T-cell (primary cell): ENCODE measurements at places on chromosomes 12 and 14.

DNA sequence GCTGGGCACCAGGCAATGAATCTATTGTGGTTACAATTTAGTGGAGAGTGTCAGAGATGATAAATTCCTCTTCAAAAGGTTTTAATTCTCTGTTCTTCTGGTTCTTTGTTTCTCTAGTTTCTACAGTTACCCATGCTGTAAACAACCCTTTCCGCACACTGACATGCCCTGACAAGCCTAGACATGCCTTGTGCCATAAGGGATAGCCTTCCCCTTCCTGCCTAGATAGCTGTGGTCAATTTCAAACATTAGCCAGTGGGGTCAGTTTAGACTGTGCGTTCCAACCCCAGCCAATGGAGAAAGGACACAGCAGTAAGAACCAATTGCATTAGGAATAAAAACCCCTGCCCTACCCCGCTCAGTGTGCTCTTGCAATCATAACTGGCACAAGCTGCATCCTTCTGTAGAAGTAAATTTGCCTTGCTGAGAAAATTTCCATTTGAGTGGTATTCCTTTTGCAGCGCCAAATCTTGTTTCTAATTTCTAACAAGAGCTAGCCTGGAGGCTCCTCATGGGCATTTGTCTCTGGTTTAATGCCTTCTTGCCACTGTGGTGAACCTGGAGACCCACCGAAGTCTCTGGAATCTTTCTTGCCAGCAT, 6.4 kb downstream of the EDDM3A start:
- DNase-seq, result no peak

DNA sequence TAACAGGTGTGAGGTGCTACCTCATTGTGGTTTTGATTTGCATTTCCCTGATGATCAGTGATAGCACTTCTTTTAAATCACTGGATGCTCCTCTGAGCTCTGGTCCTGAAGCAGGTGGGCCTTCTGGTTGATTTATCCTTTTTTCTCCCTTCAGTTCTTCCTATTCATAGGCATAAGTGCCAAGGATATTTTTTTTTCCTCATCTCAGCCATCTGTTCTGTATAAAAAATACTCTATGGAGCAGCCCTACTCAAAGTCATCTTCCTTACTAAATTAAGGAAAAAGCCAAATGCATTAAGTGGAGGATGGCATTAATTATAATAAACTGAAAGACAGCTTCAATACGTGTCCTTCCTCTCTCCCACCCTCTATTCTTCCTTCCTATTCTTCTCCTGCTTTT, 18.4 kb downstream of the SPIC start:
- DNase-seq, result no peak

- no peak for DNase-seq
Measured at GRCh38 chr12:6921996-6922946, 5.5 kb upstream of the ATN1 start.

GRCh38 chr12:132062481-132062880, 81.6 kb downstream of the DDX51 start:
- DNase-seq, result no peak

GRCh38 chr12:80293759-80294158, 150.3 kb upstream of the PTPRQ start:
- no peak for DNase-seq

DNA sequence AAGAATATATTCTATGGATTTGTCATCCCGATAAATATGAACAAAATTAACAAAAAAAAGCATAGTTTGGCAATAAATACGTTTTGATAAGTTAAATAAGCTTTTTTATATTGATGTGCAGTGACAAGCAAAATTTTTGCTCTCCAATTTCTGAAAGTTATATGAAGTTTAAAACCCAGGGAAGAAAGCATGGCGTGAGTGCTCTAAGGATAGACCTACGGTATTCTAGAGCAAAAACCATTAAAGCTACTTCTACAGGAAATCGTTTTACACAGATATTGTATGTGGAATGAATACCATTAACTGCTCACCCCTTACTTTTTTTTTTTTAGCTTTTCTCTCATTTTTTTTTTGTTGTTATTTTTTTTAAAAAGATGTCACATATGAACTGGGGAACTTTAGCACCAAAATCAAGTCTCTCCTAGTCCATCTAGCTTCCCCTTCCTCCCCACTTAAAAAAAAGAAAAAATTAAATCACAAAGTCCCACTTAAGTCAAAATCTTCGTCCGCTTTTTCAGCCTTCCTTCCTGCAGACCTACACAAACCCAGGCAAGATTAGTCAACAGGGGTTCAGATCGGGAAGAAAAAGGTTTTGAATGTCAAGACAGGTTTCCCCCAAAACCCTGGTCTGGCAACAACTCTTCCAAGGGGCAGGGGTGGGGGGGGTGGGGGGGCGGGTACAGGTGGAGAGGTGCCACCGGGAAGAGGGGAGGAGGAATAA, 4.4 kb downstream of the ZFP36L1 start:
- no peak for DNase-seq

GRCh38 chr14:57725399-57726077, 140.4 kb downstream of the SLC35F4 start:
- DNase-seq, result no peak

- DNase-seq, result no peak
Measured at GRCh38 chr12:130164936-130165335, 2.7 kb downstream of the FZD10 start.

DNA sequence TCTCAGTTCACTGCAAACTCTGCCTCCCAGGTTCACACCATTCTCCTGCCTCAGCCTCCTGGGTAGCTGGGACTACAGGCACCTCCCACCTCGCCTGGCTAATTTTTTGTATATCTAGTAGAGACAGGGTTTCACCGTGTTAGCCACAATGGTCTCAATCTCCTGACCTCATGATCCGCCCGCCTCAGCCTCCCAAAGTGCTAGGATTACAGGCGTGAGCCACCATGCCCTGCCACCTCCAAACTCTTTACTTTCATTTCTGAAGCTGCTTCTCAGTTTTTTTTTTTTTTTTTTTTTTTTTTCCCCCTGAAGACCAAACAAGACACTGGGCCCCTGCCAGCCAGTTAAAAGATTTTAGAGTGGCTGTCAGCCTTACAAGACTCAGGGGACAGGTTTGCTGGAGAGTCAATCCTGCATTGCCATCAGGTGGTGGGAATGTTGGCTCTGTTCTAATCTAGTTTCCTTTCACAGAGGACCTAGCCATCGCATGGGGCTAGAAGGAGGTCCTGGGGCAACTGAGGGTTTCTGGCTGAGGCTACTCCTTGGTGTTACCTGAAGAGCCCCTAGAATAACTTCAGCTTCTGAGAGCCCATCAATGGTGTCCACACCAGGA, 37.4 kb upstream of the HIGD1C start:
- no peak for DNase-seq

- no peak for DNase-seq
Measured at GRCh38 chr12:98074286-98074685, 441.1 kb upstream of the TMPO start.

DNA sequence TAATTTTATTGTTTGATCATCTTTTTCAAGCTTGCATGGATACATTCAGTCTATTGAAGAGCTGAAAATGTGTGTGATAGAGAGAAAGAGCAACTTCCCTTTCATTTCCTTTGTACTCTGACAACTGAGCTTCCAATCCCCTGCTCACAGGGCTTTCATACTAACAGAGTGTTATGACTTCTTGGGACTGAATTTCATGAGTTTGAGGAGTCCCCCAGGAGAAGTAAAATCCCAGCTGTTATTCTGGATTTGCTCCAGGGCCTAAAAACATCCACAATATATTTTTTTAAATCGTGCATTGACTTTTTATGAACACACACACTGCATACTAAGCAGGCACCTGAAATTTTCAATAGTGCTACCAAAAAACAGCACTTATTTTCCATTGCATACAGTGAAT, 195.8 kb upstream of the CAND1 start:
- no peak for DNase-seq

- no peak for DNase-seq
Measured at GRCh38 chr14:33859306-33859705, 91.6 kb downstream of the EGLN3 start.

DNA sequence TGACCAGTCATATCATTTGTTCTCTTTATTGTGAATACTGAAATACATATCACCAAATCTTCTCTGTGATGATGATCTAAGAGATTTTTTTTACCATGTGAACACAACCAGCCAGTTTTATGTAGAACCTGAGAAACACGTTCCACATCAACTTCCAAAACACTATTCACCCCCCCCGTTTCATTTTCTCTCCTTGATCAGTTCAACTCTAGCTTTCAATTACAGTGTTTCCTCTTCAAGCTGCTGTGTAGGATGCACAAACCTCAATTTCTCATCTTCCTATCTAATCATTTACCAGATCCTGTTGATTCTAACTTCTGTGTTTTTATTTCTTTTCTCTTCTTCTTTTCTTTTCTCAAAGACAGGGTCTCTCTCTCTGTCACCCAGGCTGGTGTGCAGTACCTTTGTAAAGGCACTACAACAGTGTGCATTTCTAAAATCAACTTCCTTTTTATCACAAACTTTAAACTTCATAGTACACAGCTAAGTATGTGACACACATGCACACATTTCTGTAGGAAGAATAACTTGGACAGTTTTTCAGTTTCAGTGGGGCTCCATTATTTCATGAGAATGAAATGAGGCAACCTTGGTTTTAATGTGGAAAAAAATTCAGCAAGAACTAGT, 149.9 kb upstream of the FBXO33 start:
- no peak for DNase-seq

DNA sequence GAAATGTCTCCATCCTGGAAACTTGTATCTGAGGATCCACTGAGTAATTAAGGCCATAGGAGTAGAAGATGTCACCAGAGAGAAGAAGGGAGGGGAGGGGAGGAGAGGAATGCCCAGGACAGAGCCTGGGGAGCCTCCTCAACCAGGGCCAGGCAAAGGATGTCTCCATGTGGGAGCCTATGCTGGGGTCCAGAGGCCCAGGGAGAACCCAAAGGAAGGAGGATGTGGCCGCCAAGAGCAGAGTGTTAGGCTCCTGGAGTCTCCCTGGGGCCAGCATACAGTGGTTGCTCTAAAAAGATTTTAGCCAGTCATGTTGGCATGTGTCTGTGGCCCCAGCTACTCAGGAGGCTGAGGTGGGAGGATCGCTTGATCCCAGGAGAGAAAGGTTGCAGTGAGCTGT, 92.6 kb downstream of the DICER1 start:
- no peak for DNase-seq

- DNase-seq, result no peak
Measured at GRCh38 chr12:123747309-123747708, 14.8 kb upstream of the DNAH10 start.

DNA sequence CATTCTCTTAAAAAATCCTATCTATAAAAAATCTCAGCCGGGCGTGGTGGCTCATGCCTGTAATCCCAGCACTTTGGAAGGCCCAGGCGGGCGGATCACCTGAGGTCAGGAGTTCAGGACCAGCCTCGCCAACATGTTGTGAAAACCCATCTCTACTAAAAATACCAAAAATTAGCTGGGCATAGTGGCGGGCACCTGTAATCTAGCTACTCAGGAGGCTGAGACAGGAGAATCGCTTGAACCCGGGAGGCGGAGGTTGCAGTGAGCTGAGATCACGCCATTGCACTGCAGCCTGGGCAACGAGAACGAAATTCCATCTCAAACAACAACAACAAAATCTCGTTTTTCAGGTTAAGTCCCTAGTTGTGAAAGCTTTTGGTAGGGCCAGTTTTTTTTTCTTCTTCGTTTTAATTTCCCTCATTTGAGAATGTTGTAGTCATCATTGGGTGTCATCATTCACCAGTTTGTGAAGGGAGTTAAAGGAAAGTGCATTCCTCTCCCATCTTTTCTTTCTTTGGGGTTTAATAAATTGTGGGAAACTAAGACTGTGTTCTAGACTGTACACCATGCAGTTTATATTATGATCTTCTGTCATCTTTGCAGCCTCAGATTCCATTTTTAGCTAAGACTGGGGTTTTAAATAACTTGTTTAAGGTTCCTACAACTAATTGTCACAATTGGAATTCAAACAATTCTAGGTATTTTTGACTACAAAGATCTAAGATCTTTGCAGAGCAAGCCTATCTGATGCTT, 23.9 kb downstream of the MDM2 start:
- no peak for DNase-seq

- DNase-seq, result no peak
Measured at GRCh38 chr14:68747393-68747792, 45.5 kb downstream of the ZFP36L1 start.

DNA sequence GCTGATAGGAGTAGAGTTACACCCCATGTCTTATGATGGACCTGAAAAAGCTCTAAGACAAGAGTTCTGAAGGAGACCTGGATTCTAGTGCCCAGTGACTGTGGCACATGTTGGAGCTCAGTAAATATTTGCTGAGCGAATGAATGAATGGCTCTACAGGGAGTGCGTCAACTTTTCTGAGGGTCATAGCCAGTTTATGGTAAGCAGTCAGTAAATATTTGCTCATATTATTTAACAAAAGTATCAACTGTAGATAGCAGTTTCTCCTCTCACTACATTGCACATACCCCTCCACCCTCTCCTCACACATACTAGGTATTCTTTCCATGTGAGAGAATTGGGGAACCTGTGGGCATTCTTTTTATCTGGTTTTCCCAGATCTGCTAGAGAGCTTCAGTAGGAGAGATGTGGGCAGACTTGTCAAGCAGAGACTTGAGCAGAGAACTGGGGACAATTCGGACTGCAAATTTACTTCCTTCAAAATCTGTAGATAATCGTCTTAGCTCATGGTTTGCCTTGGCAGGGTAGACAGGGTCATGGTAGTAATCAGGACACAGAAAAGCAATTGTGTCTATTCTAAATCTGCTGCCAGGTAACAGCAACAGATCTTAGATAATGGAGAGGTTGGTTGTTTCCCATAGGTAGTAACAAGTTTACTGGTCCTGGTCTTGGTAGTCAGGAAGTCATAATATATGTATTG, 5.7 kb downstream of the SLC4A8 start:
- no peak for DNase-seq

DNA sequence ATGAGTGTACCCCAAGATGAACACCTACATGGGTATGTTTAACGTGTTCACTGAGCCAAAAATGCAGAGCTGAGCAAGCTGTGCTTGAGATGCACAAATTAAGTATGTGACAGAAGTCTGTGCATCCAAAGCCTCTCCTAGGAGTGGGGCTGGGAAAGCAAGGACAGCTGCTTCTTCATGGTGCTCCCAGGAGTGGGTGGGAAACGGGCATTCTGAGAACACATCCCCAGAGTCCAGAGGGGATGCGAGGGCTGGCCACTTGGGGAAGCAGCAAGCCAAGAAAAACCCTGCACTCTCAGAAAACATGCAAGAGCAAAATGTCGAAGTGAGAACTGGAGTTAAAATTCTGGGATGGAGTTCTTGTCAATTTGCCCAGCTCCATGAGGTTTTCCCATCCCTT, 414.3 kb downstream of the BCAT1 start:
- no peak for DNase-seq

DNA sequence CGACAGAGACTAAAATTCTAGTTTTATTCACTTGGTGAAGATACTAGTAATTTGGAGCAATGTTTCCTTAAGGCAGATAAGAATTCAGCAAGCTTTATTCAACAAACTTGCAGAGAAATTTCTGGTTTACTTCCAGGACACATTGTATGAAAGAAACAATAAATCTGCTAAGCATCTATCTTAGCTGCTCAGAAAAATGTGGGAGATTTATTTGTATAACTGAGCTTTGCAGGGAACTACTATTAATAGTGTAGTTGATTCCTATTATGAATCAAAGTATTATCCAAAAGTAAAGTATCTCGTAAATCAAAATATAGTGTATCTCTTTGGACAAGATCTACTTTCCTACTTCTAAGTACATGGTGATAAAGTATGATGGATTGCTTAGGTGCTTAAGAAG, 239.4 kb upstream of the TMTC1 start:
- DNase-seq, result no peak

GRCh38 chr14:91294153-91294552, 49.6 kb upstream of the GPR68 start:
- DNase-seq, result no peak
